NCI-H2081 (cell line): ENCODE measurements at places on chromosomes 5 and 9.

GRCh38 chr5:158559066-158559465 lies 540.6 kb downstream of the EBF1 start:
- no peak for DNase-seq

DNA sequence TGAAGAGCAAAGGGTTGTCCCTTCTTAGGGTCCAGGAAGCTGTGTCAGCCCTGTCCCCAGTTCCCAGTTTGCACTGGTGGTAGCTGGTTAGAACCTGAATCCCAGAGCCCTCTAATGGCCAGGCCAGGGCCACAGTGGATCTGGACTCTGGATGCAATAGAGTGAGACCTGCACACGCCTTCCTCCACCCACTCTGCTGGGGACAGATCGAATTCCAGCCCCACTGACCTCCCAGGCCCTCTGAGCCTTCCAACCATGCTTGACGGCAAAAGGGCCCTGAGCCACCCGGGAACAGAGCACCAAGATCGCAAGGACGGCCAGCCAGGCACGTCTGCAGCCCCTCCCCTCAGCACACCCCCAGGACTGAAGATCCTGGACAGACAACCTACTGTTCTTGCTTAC lies 23.7 kb downstream of the NAIF1 start:
- no peak for DNase-seq

DNA sequence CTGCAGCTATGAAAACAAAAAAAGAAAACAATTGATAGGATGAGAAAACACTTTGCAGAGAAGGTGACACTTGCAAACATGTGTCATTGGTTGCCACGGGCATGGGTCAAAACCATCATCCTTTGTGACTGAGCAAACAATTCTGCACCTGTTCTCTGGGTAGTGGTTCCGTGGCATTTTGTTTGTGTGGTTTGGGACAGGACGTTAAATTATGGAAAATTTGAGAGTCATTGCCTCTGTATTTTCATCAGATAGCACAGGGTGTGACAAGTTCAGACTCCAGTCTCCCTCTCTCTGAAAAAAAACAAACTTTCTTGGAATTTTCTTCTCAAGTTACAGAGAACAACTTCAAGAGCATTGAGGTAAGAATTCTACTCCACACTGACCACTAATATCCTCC lies 113.4 kb upstream of the HMHB1 start:
- no peak for DNase-seq

GRCh38 chr9:110217656-110218099 lies 9.7 kb upstream of the C9orf152 start:
- DNase-seq, result peak; percentile 46

GRCh38 chr9:82254646-82255367 lies 266.2 kb downstream of the SPATA31D1 start:
- DNase-seq, result no peak

DNA sequence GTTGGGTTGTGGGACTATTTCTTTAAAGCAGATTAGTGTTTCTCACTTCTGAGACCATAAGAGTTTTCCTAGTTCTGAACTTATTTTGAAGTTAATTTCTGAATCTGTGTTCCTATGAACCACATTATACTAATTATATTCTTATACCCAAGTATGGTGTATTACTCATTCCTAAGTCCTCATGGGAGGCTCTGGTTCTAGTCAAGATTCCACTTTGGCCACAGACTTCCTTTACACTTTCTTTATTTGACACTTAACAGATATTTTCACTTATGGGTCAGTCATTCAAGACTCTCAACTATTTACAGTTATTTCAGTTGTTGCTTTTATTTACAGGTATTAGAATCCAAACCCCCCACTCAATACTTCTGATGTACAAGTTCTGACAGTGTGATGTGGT lies 937.2 kb upstream of the TYRP1 start:
- no peak for DNase-seq

- DNase-seq, result no peak
These were observed 48.5 kb upstream of the SNCAIP start for GRCh38 chr5:122263352-122264030.

GRCh38 chr5:944992-945685 lies 52.5 kb downstream of the TRIP13 start:
- DNase-seq, result no peak

DNA sequence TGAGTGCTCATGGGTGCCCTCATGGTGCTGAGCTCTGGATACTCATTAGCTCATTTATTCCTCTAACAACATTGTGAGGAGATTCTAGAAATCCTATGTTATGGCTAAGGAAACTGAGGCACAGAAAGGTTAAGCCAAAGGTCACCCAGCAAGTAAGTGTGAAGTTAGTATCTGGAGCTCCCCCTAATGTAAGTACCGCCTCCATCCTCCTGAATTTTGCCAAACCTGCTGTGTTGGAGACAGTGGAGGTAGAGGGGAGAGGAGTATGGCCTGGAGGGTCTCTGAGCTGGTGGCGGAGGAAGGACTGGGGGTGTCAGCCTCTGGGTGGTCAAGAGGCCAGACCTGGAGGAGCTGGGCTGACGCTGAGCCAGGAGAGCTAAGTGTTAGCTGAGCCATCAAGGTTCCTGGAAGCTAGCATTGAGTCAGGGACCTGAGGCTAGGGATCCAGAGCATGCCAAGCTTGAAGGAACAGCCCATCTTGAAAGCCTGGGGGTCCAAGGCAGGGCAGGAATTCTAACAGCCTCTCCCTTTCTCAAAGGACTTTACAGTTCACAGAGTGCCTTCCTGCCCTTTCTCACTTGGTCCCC lies 114.8 kb downstream of the RGS3 start:
- no peak for DNase-seq

- DNase-seq, result no peak
These were observed 15.7 kb downstream of the DAB2 start for GRCh38 chr5:39409033-39409432.

DNA sequence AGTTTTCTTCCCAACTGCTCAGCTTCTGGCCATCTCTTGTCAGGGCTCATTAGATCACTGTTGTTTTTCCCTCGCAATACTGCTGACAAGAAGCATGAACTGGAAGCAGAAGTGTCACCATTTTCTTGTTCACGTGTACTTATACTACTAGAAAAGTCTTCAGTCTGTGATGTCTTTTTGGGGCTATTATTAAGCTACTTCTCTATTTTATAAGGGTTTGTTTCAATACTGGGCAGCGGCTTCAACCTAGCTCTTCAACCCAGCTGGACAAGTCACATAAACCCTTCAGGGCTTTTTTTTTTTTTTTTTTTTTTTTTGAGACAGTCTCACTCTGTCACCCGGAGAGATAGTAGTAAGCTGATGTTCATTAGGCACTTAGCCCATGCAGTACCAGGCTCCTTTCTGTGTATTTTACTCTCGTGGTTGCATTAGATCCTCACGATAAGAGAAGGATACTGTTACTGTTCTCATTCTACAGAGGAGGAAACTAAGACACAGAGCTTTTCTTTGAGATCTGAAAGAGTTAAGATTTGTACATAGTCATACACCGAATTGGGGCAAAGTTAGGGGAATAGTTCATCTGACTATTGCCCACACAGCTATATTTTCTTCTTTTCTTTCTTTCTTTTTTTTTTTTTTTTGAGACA lies 20.5 kb downstream of the RAPGEF1 start:
- DNase-seq, result no peak

- no peak for DNase-seq
These were observed 31.5 kb upstream of the SPRY4 start for GRCh38 chr5:142356349-142356715.

DNA sequence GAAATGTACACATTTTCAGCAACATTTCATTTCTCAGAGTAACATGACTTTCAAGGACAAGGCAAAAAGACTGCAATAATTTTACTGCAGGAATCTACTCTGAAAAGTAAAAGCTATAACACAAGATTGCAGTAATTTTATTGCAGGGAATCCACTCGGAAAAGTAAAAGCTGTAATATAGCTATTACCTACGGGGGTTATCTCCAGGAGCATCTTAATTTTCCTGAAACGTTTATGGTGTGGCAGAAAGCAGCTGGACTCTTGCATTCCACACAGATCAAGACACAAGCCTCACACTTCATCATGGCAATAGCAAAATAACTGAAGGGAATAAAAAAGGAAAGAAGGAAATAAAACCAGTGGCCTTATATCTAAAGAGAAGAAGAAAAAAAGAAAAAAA lies 171.2 kb downstream of the TSSK1B start:
- DNase-seq, result no peak

GRCh38 chr9:8694983-8695588 lies 895.5 kb upstream of the DMAC1 start:
- no peak for DNase-seq

DNA sequence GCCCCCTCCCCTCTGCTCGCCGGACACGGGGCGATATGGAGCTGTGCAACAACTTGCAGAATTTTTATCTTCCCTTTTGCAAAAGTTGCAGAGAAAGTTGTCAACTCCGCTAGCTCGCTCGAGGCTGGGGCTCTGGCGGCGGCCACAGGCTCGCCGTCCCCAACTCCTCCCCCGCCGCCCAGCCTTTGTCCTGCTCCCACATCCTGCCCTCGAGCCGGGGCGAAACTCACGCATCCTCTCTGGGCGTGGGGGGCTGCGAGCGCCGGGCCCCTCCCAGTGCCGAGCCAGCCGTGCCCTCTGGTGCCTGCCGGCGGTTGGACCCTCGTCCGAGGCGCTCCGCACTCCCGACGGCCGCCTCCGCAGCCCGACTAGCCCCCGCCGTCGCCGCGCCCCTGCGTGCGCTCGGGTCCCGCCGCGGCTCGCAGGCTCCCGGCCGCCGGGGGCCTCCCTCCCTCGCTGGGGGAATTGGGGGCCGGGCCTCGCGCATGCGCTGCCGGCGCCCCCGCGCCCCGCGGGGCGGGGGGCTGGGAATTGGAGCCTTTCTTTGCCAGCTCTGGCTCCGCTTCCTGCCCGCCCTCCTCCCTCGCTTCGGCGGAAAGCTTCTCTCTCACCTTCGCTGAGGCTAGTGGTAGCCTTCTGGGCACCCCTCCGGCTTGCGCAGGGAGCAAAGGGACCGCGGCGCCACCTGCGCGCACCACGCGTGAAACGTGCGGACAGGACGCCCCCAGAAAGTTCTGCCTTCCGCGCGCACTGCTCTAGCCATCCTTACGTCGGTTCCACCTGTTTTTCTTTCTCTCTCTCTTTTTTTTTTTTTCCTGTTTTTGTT lies at the start of gene CCNJL:
TSS of gene CCNJL (minus strand) at position 431 of the 826 bp plus-strand sequence. CDS start 641 bp downstream, outside the sequence.
- DNase-seq, result peak; percentile 88

GRCh38 chr5:107867266-107867665 lies 196.5 kb upstream of the EFNA5 start:
- DNase-seq, result no peak

DNA sequence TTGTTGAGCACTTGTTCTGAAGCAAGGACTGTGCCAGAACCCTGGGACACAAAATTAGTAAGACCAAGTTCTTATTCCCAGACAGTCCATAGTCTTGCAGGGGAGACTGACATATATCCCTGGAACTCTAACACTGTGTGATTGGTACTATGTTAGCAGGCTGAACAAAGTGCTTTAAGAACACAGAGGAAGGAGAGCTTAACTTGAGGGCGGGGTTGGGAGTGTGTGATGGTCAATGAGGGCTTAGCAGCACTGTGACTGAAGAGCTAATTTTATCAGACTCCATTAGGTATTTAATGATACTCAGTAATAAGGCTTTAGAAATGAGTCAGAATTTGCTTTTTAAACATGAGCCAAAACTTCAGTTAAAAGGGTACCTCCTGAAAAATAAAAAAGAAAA lies 14.9 kb upstream of the SPATA24 start:
- no peak for DNase-seq

DNA sequence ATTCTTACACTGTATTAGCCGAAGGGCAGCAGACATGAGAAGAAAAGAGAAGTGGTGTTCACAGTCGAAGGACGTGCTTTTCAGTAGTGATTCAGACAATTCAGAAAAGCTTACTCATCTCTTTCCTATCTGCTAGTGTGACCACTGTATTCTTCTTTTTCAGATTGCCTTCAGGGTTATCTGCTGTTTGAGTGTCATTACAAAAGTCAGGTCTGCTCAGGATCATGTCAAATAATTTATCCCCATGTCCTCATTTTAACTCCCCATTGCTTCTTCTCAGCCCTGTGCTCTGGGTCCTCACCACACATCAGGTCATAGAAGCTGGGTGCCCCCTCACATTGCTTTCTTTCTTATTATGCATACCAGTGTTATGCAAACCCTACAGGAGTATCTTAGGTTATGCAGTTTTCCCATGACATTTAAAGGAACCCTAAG lies 394.0 kb downstream of the CETN3 start:
- no peak for DNase-seq

GRCh38 chr9:31236344-31236743 lies 1148.1 kb upstream of the ACO1 start:
- DNase-seq, result no peak
